ENCODE measurements at places on chromosomes 12 and 14.

DNA sequence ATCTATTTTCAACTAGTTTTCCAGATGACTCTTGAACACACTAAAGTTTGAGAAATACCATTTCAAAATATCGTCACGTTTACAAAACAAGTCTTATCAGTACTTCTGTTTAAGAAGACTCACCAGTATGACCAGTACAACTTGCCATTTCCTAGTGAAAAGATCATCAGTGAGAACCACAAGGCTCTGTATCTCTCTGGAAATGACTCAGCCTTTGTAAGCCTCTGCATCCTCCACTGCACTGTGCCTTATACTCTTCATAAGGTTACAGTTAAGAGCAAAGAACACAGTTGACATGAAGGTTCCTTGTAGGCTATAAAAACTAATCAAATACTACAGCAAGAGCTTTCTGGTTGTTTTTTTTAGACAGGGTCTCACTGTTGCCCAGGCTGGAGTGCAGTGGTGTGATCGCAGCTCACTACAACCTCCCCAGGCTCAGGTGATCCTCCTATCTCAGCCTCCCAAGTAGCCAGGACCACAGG lies 5.7 kb upstream of the VTI1B start:
- no peak for DNase-seq

- DNase-seq = no peak
Observed at GRCh38 chr12:79409562-79409961, 281.2 kb downstream of the PAWR start.

GRCh38 chr12:121560392-121561008 lies 20.3 kb downstream of the KDM2B start:
- DNase-seq = no peak

DNA sequence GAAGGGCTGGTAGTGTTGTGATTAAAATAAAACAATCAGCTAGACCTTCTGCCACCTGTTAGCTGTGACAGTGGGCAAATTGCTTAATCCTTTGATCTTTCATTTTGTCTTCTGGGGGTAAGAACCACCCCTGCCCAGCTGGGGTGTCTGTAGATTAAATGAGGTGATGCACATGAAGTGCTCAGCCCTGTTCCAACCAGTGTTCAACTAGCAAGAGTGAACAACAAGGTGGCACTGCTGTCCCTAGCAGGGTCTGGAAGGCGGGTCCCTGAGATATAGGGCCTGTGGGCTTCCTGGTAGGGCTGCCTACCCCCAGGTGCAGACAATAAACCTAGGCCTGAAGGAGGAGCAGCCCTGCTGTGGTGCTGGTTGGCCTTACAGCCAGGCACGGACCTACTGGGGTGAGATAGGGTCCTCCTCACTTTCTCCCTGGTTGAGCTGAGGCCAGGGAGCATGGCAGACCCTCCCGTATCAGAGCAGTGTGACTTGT lies 60.6 kb downstream of the ARL6IP4 start:
- no peak for DNase-seq

- no peak for DNase-seq
Observed at GRCh38 chr14:22713631-22713950, 52.9 kb upstream of the OXA1L start.

GRCh38 chr12:77102123-77102522 lies 36.8 kb upstream of the E2F7 start:
- no peak for DNase-seq

GRCh38 chr14:89720741-89721729 lies 233.5 kb downstream of the EFCAB11 start:
- peak; percentile 61 for DNase-seq

GRCh38 chr12:113788020-113788856 lies 177.9 kb downstream of the RBM19 start:
- DNase-seq = no peak

DNA sequence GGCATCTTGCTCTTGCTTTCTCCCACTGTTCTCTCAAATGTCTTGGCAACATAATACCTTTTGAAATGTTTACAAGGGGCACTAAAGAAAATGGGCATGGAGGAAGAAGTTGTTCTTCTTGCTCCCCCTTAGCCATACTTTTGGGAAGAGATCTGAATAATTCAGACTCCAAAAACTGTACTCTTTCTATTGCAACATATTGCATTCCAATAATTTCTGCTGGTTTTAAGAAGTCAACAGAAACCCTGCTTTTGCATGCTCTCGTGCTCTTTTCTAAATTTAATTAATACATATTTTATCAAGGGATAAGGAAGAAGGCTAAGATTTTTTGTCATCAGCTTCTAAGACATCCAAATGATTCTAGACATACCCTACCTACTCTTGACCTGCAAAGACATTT lies 409.9 kb upstream of the SOX5 start:
- DNase-seq = no peak

GRCh38 chr12:58293308-58293982 lies 352.1 kb downstream of the ATP23 start:
- no peak for DNase-seq

GRCh38 chr12:112121780-112122565 lies 3.4 kb upstream of the TRAFD1 start:
- DNase-seq = no peak

DNA sequence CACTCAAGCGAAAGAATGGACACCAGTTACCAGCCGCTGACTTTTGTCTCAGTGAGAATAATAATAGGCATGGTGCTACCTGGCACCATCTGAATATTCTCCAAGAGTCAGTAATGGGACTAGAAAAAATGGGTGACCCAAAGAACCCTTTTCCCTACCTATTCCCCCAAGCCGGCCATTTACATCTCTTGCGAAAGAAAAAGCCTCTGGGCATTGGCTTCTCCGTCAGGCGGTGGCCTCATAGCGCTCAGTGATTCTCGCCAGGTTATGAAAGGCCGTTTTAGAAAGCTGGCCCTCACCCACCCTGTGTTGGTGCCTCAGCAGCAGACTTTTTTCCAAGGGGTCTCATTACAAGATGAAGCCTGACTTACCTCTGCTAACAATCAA lies 523 bp upstream of the SLC6A15 start:
- no peak for DNase-seq

GRCh38 chr12:21826618-21826910 lies 52.1 kb upstream of the KCNJ8 start:
- no peak for DNase-seq
